ENCODE measurements at places on chromosomes 5 and 9. TPM values are rescaled to one million over a fixed set of nuclear protein-coding genes. Genes with fewer than 3 reads are reported as not detected.

DNA sequence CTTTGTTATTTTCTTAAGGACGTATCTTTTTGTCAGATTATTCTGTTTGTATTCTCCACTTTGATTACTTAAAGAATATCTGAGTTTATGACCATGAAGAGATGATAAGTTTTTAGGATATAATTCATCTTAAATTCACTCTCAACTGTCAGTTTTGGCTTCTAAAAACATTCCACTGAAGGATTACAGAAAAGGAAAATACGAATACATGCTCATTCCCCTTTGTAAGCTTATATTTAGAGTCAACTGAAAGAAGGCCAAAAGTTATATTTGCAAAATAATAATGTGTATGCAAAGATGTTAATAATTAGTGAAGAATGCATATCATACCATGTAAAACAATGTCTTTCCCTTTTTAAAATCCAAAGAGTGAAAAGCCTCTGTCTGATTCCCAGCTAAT is 52.5 kb downstream of the ZNF474 start:
- DNase-seq: peak; percentile 37

DNA sequence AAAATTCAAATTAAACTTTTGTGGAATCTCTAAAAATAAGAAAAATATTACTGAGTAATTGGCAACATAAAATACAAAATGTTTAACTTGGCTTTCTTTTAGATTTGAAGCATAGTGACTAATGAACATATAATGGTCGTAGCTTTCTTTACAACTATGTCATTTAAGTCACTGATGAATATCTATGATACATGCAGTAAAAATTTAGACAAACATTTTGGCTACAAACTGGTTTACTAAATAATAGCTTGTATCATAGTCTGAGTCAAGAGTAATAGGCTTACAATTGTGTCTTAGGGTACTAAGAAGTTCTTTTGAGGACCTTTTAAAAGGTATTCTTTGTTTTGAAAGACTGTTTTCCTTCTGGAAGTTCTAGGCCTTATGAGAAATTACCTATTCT is 2.0 kb upstream of the APC start:
- peak; percentile 49 for DNase-seq

Gene DMRT3
- not detected for total RNA-seq

GRCh38 chr9:89277043-89277442 is 34.0 kb upstream of the CKS2 start:
- no peak for DNase-seq

DNA sequence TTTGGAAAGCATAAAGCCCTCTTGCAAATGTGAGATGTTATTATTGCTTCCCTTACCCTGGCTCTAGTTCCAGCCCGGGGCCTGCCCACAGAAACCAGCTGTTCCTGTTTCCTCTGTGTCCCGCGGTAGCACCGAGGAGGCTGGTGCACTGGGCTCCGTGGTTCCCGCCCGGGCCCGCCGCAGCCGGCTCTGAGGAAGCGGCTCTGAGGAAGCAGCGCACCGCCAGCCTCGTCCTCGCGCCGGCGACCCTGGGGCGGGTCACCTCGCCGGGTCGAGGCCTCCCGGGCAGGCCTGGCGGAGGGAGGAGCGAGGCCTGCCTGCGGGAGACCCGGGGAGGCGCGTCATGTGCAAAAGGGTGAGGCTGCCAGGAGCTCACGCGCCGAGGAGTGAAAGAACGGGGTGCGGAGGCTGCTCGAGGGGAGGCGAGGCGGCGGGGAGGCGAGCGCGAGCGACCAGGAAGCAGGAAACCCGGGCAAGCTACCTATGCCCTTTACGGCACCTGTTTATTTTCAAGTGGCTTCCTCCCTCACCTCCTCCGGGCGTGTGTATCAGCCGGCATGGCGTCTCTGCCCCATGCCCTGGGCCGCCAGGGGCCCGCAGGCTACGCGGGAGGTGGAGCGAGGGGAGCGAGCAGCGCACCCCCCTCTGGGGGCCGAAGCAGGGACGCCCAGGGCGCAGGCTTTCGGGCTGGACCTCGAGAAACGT is 61.3 kb upstream of the MEGF10 start:
- DNase-seq: peak; percentile 49

- DNase-seq: no peak
Observed at GRCh38 chr5:168184103-168184502, 107.3 kb upstream of the WWC1 start.

Gene ACTBL2
- not detected for total RNA-seq

Gene GTF3C4
- total RNA-seq: 19.2 TPM

Gene PCDHGB4
- total RNA-seq: 6.5 TPM

Gene NUTM2G
- not detected for total RNA-seq

GRCh38 chr9:4812858-4813257 is 20.1 kb downstream of the RCL1 start:
- DNase-seq: no peak

- DNase-seq: no peak
Observed at GRCh38 chr5:150506571-150507473, 1.1 kb upstream of the NDST1 start.

Gene TRMO
- 10.9 TPM for total RNA-seq

Gene SPATA31E1
- not detected for total RNA-seq

DNA sequence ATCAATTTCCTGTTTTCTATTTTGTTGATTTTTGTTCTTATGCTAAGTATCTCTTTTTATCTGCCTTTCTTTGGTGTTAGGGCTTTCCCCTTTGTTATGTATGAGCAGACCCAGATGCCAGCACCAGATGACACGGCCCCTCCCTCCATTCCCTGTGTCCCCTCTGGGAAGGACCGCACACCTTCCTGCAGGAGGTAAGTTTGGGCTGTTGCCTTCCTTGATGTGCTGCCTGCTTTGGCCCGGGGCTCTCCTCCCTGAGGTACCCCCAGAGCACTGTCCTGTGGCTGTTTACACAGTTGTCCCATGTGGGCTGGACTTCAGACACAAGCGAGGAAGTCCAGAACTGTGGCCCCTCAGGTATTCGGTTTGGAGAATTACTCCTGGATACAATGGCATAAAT is 343.8 kb upstream of the IRX1 start:
- no peak for DNase-seq

Gene LMBRD2
- 5.2 TPM for total RNA-seq

Gene TAF1L
- not detected for total RNA-seq
